ENCODE measurements at places on chromosomes 4 and X. TPM values are rescaled to one million over a fixed set of nuclear protein-coding genes. Genes with fewer than 3 reads are reported as not detected.

GRCh38 chr4:141826260-141826659 lies 189.9 kb downstream of the IL15 start:
- DNase-seq, result no peak

- no peak for DNase-seq
Measured at GRCh38 chr4:39305912-39306677, 60.1 kb downstream of the RFC1 start.

- no peak for DNase-seq
Measured at GRCh38 chr4:119010909-119011606, 122.4 kb downstream of the SYNPO2 start.

DNA sequence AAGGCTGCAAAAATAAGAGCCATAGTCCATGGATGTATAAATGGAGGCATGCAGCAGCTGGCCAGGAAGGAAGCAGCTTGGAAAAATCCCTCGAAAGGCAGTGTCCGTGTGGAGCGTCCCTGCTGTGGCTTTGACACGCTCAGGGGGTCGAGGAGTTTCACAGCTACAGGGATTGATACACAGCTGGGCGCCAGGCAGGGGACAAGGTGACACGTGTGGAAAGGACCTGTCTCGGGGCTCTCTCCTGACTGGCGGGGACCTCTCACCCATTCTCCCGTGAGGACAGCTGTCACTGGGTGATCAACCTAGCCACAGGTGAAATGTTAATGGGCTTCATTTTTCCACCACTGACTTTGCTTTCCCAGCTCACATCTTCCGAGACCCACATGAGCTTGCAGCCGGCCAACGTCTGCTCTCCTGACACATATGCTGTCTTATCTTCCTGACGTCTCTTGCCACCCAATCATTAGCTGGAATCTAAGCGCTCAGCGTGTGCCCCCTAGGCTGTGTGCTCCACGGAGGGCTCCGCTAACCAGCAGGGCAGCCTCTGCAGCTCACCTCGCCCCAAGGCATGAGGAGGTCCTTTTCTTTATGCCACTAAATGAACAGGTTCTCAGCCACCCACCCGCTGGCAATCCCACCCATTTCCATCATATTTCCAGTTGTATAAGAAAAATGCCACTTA lies 89.4 kb upstream of the AFAP1 start:
- DNase-seq, result no peak

RUFY3 gene
- 26.1 TPM for polyA plus RNA-seq

CXorf58 gene
- polyA plus RNA-seq, result 0.09 TPM

Measured in B cell (primary cell).